Stimulated activated CD4-positive, alpha-beta T cell treated with anti-CD3 and anti-CD28 coated beads, Interleukin-1b, Interleukin-23, amount 100 ng/mL, for 1 hour (primary cell): ENCODE measurements at places on chromosomes 1 and 21.

GRCh38 chr21:29343519-29343918 is 44.8 kb downstream of the BACH1 start:
- no peak for DNase-seq

- DNase-seq: no peak
Measured at GRCh38 chr1:151814426-151814825, 9.2 kb upstream of the LINGO4 start.

DNA sequence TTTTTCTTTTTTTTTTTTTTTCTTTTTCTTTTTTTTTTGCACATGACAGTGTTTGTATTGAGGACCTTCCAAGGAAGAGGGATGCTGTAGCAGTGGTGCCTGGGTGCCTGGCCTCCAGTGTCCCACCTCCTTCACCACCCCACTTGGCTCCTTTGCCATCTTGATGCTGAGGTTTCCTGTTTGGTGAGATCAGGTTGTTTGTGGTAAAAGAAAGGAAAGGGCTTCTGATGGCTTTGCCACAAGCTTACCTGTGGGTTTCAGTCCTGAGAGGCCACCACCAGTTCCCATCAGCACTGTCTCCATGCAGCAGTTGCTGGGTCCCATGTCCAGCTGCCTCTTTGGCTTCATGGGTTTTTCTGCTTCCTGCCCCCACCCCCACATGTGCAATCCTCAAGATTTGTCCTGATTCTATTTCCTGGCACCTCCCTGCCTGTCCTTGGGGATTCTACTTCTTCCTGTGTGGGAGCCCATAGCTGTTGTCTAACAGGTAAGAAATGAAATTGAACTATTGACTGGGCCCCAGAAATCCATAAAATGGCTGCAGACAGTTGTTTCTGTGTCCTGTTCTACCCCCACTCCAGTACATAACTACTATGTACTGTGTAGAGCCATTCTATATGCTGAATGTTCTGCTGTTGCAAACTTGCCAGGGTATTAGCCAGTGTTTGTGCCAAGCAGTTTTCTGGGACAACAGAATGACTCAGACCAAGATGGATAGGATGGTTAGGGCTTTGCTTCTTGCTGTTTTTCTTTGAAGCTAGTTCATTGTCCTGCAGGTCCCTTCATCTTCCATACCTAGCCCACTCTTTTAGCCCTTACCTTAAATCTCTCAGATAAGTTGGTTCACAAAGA is 4.2 kb upstream of the CCDC28B start:
- DNase-seq: no peak

DNA sequence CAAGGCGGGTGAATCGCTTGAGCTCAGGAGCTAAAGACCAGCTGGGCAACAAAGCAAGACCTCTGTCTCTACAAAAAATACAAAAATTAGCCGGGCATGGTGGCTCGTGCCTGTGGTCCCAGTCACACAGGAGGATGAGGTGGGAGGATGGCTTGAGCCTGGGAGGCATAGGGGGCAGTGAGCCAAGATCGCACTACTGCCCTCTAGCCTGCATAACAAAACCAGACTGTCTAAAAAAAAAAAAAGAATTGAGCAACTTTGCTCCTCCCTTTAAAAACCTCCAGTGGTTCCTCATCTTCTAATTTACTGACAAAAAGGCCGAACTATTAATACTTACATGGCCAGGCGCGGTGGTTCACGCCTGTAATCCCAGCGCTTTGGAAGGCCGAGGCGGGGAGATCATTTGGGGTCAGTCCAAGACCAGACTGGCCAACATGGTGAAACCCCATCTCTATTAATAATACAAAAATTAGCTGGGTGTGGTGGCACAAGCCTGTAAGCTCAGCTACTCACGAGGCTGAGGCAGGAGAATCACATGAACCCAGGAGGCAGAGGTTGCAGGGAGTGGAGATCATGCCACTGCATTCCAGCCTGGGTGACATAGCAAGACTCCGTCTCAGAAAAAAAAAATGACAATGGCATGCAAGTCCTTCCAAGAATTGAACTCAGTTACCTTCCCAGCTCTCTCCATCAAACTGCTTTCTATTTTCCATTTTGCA is 4.4 kb downstream of the ACBD3 start:
- DNase-seq: no peak
